ENCODE measurements at places on chromosomes 16 and 17.
A peak's percentile ranks its signal among the peaks of the same experiment; 100 is the strongest.

DNA sequence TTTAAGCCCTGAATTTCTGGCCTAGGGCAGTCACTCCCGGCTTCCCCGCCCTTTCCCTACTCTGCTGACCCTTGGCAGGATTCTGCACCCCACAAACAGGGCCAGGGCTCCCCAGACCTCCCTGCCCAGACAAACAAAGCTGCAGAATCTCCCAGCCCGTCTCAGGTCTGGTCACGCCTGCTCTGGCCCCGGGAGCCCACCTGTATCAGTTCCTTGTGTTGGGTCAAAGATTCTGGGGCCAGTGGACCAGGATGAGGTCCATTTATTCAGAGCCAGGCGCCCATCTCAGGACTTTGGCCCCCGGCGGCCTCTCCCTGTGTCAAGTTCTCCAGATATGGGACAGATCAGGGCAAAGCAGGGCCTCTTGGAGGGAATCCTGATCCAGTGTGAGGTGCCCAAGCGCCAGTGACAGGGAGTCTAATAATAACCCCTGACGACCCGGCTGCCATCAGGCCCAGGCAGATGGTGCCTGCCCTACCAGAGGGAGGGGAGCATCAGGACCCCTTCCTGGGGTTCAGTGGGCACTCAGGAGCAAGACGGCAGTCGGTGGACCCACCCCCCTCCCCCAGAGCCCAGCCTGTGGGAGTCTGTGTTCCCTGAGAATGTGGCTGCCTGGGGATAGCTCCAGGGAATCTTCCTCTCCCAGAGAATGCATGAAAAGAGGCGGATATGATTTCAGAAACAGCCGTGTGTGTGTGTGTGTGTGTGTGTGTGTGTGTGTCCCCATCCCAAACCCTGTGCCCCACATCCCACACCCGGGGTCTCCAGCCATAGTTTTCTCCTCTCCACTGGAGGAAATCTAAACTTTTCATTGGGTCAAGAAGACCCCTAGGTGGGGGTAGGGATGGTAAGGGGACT, 1.3 kb downstream of the TTYH2 start:
- no peak for DNase-seq

DNA sequence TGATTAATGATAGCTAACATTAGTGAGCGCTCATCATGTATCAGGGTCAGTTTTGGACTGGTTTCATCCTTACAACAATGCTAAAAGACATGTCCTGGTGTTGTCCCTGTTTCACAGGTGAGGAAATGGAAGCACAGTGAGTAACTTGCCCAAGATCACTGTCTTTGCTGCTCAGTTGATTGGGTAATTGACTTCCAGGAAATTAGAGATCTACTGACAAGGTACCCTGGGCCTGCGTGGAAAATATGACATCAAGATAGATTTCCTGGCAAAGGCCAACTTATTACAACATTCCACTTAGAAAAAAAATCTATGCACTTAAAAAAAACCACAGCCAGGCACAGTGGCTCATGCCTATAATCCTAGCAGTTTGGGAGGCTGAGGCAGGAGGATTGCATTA, 96.3 kb downstream of the CYLD start:
- no peak for DNase-seq

GRCh38 chr17:78045316-78045715, 83.2 kb downstream of the TMC6 start:
- no peak for DNase-seq

- DNase-seq: no peak
These were observed 56.5 kb downstream of the IRX6 start for GRCh38 chr16:55380485-55380884.

- DNase-seq: no peak
These were observed 4.4 kb downstream of the FMNL1 start for GRCh38 chr17:45225964-45226530.

- DNase-seq: no peak
These were observed 263.9 kb downstream of the TOX3 start for GRCh38 chr16:52283018-52283417.

GRCh38 chr16:17658881-17659280, 188.1 kb upstream of the XYLT1 start:
- DNase-seq: no peak

DNA sequence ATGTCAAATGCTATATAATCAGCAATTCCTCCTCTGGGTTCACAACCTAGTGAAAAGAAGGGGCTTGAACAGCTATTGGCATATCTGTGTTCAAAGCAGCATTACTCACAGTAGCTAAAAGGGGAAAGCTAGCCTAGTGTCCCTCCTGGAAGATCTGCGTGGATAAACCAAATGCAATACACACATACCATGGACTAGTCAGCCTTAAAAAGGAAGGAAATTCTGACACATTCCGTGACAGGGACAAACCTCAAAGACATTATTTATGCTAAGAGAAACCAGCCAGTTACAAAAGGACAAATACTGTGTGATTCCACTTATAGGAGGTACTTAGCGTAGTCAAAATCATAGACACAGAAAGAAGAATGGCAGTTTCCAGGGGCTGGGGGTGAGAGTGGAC, 90.1 kb downstream of the XYLT1 start:
- no peak for DNase-seq

GRCh38 chr16:63516394-63516793, 1480.2 kb upstream of the CDH8 start:
- DNase-seq: no peak

DNA sequence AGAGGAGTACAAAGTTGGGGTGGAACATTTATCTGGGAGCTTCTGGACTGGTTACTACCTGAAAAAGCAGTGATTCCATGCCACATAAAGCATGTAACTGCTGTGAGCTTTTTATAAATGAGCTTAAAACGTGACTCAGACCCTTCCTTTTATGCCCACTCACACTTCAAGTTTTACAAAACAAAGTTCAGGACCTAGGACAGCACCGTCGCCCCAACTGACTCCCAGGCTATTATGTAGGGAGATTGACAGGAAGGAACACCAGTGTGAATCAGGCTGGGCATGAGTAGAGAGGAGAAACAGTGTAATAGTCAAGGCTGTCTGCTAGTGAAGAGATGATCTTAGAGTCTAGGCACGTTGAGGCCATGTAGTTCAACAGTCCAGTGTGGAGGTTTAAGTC, 91.6 kb upstream of the DNAH9 start:
- peak; percentile 28 for DNase-seq

DNA sequence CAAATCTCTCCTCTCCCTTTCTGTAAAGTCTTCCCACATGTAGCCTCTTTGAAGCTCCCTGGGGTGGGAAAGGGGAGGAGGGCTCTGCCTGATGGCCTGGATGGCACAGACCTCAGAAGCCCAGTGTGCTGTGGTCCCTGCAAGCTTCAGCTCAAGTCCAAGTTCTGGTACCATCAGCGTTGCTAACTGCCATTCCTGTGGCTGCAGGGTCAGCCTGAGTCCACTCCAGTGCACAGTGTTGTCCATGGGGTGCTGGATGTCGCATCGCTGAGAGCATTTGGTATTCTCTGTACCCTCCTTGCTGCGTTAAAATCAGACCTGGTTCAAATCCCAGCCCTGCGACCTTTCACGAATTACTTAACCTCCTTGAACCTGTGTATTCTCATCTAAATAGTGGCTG, 105.1 kb downstream of the RAB11FIP4 start:
- no peak for DNase-seq

GRCh38 chr16:25007284-25007984, 7.7 kb downstream of the ARHGAP17 start:
- no peak for DNase-seq

DNA sequence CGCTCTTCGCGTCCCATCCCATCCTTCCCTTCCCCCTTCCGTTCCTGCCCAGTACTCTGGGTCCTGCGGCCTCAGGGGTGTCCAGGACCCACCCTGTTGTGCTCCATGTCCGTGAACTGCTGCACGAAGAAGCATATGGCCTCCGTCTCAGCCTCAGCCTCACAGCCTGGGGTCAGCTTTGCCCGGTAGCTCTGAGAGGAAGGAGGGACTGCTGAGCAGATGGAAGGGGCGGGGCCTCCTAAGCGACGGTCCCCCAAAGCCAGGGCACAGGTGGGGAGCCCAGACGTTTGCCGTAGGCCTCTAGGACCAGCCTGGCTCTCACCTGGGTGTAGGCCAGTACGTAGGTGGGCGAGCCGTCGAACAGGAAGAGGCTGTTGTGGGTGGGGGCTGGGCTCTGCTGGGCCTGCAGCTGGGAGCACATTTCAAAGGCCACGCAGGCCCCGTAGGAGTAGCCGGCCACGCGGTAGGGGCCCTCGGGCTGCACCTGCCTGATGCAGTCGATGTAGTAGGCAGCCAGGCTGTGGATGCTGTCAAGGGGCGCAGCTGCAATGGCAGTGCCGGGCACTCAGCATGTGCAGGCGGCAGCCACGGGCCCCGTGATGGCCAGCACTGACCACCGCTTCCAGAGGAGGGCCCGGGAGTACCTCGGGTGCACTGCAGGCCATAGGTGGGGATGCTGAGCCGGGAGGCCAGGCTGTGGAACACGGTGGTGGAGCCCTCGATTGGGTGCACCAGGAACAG, 14.6 kb upstream of the DUS1L start:
- DNase-seq: no peak

DNA sequence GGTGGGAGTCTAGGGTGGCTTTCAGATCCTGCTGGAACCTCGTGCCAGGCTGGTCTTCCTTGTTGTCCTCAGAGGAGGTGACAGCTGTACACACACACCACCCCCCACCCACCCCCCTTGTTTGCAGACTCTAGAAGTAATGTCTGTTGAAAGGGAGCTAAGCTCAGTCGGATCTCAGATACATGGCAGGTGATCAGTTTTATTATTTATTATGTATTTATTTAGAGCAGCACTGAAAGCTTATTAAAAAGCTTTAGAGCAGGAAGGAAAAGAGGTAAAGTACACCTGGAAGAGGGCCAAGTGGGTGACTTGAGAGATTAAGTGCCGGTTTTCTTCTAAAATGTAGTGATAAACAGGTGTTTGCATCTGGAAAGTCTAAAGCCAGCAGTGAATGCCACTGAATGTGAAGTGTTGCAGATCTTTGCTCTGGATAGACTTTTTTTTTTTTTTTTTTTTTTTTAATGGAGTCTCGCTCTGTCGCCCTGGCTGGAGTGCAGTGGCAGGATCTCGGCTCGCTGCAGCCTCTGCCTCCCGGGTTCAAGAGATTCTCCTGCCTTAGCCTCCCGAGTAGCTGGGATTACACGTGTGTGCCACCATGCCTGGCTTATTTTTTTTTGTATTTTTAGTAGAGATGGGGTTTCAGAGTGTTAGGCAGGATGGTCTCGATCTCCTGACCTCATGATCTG, 40.2 kb downstream of the FOXK2 start:
- DNase-seq: no peak

DNA sequence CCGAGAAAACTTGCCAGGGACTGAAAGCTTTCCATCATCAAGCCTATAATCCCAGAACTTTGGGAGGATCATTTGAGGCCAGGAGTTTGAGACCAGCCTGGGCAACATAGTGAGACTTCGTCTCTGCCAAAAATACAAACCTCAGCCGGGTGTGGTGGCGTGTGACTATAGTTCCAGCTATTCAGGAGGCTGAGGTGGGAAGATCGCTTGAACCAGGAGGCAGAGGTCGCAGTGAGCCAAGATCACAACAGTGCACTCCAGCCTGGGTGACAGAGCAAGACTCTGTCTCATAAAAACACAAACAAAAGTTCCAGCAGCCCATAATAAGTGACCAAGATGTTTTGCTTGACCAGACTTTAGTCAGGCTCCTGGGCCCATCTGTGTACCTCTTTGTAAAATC, 1.9 kb downstream of the MEAK7 start:
- DNase-seq: peak; percentile 14

DNA sequence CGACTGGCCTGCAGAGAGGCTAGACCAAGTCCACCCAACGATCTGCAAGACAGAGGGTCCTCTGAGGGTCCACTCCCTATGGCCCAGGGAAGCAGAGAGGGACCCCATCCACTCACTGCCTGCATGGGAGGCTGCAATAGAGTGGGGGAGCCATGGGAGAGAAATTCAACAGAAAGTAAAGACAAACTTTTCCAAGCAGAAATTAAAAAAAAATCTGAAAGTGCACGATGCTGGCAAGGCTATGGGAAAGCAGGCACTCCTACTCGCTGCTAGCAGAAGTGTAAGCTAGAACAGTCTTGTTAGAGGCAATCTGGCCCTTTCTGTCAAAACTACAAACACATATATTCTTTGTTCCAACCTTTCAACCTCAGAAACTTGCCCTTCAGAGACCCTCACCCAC, 85.4 kb downstream of the GAS7 start:
- DNase-seq: no peak

- no peak for DNase-seq
These were observed 1.2 kb downstream of the RPS15A start for GRCh38 chr16:18788828-18789514.

- DNase-seq: no peak
These were observed at the start of gene PIRT for GRCh38 chr17:10837921-10838320. Gene PIRT, minus strand, starts transcription at chr17:10838087. Its CDS starts 12,442 bp downstream, at chr17:10825645.

GRCh38 chr17:48236681-48237134, 129.1 kb downstream of the SNX11 start:
- DNase-seq: no peak

GRCh38 chr17:59669411-59669810, 37.8 kb downstream of the PTRH2 start:
- no peak for DNase-seq

GRCh38 chr16:77221482-77221881, 22.3 kb downstream of the SYCE1L start:
- no peak for DNase-seq

DNA sequence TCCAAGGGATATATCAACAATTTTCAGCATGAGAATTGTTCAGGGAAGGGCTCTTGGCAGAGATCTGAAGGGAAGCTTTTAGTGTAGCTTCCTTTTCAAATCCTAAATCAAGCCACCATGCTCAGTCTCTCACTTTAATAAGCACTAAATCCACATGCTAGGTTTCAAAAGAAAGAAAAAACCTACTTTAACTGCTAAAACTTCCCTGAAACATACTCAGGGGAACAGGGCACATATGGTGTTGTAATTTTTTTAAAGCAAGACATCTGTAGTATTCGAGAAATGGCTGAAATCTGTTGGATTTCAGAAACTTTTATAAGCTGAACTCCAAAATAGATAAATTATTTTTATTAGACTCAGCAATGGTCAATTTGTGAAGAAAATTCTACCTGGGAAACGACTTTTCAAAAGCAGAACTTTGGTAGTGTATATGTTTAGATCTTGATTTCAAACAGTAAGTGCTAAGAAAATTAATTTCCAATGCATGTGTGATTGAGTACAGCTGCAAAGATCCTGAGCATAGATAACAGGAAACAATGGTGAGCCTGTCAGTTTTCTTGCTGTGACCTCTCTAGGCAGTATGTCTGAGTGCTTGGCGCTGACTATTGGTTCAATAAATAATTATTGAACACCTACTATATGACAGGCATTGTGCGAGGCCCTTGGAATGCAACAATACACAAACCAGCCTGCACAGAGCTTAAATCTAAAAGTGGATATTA, 804.5 kb upstream of the SOX9 start:
- no peak for DNase-seq

- peak; percentile 88 for DNase-seq
These were observed at the start of gene HOXB7 for GRCh38 chr17:48610282-48611211. Gene HOXB7, minus strand, starts transcription at chr17:48611017. Its CDS starts 99 bp downstream, at chr17:48610918.

DNA sequence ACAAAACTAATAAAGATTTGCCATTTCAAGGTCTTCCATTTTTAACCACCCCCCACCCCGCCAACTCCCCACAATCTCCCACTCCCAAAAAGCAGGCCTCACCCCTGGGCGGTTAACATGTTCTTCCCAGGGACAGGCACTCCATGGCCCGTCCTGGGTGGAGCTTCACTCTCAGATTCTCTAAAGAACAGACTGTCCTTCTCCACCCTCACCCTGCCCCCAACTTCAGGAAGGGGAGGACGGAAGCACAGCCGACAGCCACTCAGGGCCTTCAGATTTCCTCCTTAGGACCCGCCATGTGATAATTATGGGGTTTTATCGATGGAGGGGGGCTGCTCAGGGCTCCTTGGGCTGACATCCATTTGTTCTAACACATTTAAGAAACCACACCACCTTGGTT, 61.9 kb downstream of the ZFHX3 start:
- no peak for DNase-seq

GRCh38 chr16:280991-281659, 734 bp downstream of the ARHGDIG start:
- no peak for DNase-seq

GRCh38 chr16:73418051-73418450, 370.1 kb upstream of the ZFHX3 start:
- no peak for DNase-seq

All from Caco-2 (cell line).